ENCODE measurements at places on chromosomes 11 and 22. TPM values are rescaled to one million over a fixed set of nuclear protein-coding genes. Genes with fewer than 3 reads are reported as not detected.

DNA sequence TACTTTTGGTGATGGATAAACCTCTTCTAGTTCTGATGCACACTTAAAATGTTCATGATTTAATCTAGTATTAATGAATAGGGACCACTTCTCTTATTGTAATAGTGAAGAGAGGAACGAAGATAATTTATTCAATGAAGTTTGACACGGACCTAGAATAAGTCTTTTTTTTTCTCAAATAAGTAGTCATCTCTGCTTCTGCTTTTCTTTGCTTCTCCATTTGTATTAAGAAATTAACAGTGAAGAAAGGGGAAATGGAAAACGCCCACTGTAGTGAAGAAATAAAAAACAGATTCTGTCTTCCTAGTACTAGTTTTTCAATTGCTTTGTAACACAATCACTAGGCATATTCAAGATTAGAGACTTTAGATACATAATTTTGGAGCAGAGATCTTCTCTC lies 73.0 kb downstream of the CD44 start:
- H3K4me3 ChIP-seq = no peak overlapping the region
- peaks cover 76% of the 10 kb centered on the region for H3K36me3 ChIP-seq
- H3K27ac ChIP-seq = peak overlapping the region; percentile 94
- H3K27me3 ChIP-seq = no peaks in the 10 kb centered on the region
- H3K4me1 ChIP-seq = peaks cover 6% of the 10 kb centered on the region

- no peak overlapping the region for H3K4me3 ChIP-seq
- DNase-seq = no peak
- no peak overlapping the region for H3K27ac ChIP-seq
- H3K27me3 ChIP-seq = no peaks in the 10 kb centered on the region
- H3K4me1 ChIP-seq = peaks cover 4% of the 10 kb centered on the region
- no peaks in the 10 kb centered on the region for H3K36me3 ChIP-seq
Observed at GRCh38 chr11:13220148-13220547, 57.4 kb upstream of the BMAL1 start.

DNA sequence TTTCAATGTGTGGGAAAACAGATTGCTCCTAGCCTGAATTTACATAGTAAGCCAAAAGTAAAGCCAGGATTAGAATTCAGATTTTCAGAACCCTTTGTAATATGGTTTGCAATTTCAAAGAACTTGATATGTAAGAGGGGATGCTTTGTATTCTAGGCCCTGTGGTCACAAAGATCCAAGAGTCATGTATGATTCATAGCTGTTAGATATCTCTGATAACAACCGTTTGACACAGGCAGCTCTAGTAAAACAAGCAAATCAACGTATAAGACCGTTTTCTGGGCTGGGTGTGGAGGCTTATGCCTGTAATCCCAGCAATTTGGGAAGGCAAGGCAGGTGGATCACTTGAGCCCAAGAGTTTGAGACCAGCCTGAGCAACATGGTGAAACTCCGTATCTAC lies 79.6 kb downstream of the EMSY start:
- H3K4me1 ChIP-seq = no peaks in the 10 kb centered on the region
- no peak overlapping the region for H3K27ac ChIP-seq
- H3K36me3 ChIP-seq = no peaks in the 10 kb centered on the region
- no peaks in the 10 kb centered on the region for H3K27me3 ChIP-seq

- H3K36me3 ChIP-seq = no peaks in the 10 kb centered on the region
- H3K4me1 ChIP-seq = no peaks in the 10 kb centered on the region
- no peaks in the 10 kb centered on the region for H3K27me3 ChIP-seq
- no peak overlapping the region for H3K27ac ChIP-seq
- H3K4me3 ChIP-seq = no peak overlapping the region
Observed at GRCh38 chr11:29483831-29484230, 533.0 kb downstream of the KCNA4 start.

GRCh38 chr11:14967581-14968243 lies 4.4 kb downstream of the CALCA start:
- H3K36me3 ChIP-seq = no peaks in the 10 kb centered on the region
- DNase-seq = no peak
- no peak overlapping the region for H3K27ac ChIP-seq
- peaks cover 28% of the 10 kb centered on the region for H3K27me3 ChIP-seq
- H3K4me3 ChIP-seq = no peak overlapping the region

DNA sequence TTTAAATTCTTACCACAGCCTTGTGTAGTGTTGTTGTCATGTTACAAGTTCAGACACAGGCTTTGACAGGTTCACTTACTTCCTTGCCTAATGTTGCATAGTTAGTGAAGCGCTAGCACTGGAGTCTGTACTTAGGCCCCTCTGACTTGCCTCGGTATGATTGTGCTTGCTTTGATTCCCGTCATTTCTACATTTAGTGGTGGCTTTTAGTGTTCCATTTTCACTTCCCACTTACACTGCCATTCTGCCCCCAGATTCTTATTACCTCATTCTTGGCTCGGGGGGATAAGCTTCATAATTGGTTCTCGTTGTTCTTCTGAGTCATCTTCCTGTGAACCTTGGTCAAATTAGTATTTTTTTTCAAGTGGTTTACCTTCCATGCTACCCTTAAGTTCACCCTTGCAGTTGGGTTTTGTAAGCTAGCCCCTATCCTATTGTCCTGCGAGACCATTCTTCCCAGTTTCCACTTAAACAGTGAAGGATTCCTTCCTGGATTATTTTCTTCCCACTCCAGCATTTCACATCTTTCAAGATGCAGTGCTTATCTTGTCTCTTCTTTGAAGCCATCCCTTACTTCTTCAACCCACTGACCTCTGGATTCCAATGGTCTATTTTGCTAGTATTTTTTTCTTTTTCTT lies 68.7 kb downstream of the DDX10 start:
- H3K4me1 ChIP-seq = peaks cover 12% of the 10 kb centered on the region
- no peak for DNase-seq
- no peak overlapping the region for H3K4me3 ChIP-seq

DNA sequence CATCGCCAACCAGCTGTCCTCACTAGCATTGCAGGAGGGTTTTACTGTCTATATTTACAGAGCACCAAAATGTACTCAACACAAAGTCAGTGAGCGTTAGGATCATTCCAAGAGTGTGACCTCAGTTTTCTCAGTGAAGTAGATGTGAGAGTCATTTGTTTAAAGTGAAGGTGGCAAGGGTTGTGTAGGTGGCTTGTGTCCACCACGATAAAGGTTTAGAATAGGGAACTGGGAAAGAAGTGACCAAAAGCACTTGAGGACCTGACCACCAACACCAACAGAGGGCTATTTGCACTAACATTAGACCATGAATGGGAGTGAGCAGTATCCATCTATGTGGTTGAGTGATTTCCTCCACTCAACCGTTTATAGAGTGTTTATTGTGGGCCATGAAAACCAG lies 152.5 kb upstream of the POU2AF2 start:
- DNase-seq = no peak
- H3K4me3 ChIP-seq = no peak overlapping the region
- H3K4me1 ChIP-seq = no peaks in the 10 kb centered on the region
- no peaks in the 10 kb centered on the region for H3K36me3 ChIP-seq
- H3K27me3 ChIP-seq = no peaks in the 10 kb centered on the region
- no peak overlapping the region for H3K27ac ChIP-seq

GRCh38 chr11:55106391-55106790 lies 155.6 kb upstream of the TRIM48 start:
- no peaks in the 10 kb centered on the region for H3K4me1 ChIP-seq
- no peaks in the 10 kb centered on the region for H3K36me3 ChIP-seq
- no peaks in the 10 kb centered on the region for H3K27me3 ChIP-seq
- no peak overlapping the region for H3K4me3 ChIP-seq
- DNase-seq = no peak
- no peak overlapping the region for H3K27ac ChIP-seq

- peaks cover 73% of the 10 kb centered on the region for H3K36me3 ChIP-seq
- no peaks in the 10 kb centered on the region for H3K27me3 ChIP-seq
- DNase-seq = no peak
- no peak overlapping the region for H3K27ac ChIP-seq
Observed at GRCh38 chr11:121572571-121573059, 119.8 kb upstream of the SORL1-AS1 start.

- no peak for DNase-seq
- H3K27ac ChIP-seq = no peak overlapping the region
- H3K4me1 ChIP-seq = peaks cover 6% of the 10 kb centered on the region
- H3K27me3 ChIP-seq = peaks cover 48% of the 10 kb centered on the region
- H3K4me3 ChIP-seq = no peak overlapping the region
Observed at GRCh38 chr22:45010532-45010900, 711 bp upstream of the PHF21B start.

DNA sequence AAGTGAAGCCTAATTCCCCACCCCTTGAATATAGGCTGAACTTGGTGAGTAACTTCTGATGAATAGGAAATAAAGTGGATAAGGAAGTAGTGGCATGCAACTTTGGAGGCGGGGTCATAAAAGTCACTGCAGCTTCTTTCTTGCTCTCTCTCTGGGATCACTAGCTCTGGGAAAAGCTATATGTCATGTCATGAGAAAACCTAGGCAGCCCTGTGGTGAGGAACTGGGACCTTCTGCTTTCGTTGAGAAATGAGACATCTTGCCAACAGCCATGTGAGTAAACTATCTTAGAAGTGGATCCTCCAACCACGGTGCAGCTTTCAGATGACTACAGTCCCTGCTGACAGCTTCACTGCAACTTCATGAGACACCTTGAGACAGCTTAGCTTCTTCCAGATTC lies 15.7 kb downstream of the ZNF214 start:
- H3K4me1 ChIP-seq = no peaks in the 10 kb centered on the region
- H3K4me3 ChIP-seq = no peak overlapping the region
- no peak overlapping the region for H3K27ac ChIP-seq
- no peak for DNase-seq
- no peaks in the 10 kb centered on the region for H3K36me3 ChIP-seq
- H3K27me3 ChIP-seq = no peaks in the 10 kb centered on the region

GRCh38 chr11:47359586-47359985 lies 7.1 kb upstream of the MYBPC3 start:
- peak overlapping the region; percentile 43 for H3K27ac ChIP-seq
- peaks cover 64% of the 10 kb centered on the region for H3K4me1 ChIP-seq
- H3K36me3 ChIP-seq = no peaks in the 10 kb centered on the region

- H3K27me3 ChIP-seq = peaks cover 5% of the 10 kb centered on the region
- no peak overlapping the region for H3K27ac ChIP-seq
- DNase-seq = peak; percentile 73
Observed at GRCh38 chr11:120710354-120711131, 199.0 kb downstream of the GRIK4 start.

DNA sequence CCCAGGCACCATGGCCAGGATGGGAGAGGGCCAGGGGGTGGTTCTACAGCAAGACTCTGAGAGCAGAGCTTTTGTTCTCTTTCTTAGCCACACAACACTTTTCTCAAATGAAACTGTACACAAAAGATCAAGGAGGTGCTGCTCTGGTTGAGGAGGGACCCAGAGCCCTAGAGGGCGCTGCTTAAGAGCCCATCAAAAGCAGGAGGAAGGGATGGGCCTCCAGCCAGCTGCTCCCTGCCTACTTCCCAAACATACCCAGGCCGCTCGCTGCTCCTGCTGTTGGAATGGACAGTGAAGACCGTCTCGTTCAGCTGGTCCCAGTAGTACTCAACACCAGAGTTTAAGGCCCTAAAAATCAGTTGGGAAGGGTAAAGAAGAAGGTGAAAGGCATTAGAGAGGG lies 18.4 kb upstream of the CHRM4 start:
- no peak for DNase-seq
- no peak overlapping the region for H3K4me3 ChIP-seq
- H3K36me3 ChIP-seq = no peaks in the 10 kb centered on the region
- H3K27ac ChIP-seq = no peak overlapping the region
- no peaks in the 10 kb centered on the region for H3K27me3 ChIP-seq

DNA sequence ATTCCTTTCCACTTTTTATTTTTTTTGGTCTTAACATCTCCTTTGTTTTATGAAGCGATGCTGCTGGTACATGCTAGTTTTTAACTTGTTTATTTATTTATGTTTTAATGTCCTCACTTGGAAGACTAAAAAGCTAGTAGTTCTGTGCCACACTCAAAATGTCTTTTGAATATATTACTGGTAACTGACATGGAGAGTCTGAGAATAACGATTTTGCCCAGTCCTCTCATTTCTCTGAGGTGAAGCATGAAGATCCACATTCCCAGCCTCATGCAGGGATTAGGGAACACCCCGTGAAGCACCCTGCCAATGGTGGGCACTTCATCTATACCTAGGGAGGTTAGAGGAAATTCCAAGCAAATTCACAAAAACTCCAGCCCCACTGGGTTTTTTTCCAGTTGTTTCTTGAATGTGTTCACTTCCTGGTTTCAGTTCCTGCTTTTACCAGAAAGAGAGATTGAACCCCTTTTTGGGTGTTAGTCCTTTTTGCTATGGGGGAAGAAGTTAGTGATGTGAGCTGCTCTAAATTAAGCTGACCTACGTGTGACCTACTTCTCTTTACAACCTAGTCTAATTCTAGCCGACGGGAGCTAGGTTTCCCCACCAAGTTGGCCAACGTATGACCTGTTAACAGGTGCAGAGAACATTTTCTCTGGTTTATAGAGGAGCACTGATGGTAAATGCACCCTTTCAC lies 106.1 kb downstream of the SLC1A2 start:
- no peak for DNase-seq
- H3K27ac ChIP-seq = no peak overlapping the region
- no peaks in the 10 kb centered on the region for H3K36me3 ChIP-seq
- H3K27me3 ChIP-seq = no peaks in the 10 kb centered on the region
- peaks cover 37% of the 10 kb centered on the region for H3K4me1 ChIP-seq

DNA sequence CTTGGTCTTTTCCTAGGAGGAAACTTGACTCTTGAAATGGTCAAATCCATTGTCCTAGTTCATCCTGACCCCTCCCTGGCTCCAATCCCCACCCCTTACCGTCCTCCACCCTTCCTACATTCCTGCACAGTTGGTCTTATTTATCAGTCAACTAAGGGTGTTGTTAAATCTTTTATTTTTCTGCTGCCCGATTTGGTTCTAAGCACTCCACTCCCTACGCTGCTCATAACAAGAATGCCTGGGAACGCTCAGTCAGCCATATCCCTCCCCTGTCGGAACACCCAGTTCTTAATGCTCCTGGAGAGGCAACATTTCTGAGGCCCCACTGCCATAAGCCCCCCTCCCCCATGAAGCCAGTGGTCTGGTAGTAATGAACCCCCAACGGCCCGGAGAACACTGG lies 9.7 kb downstream of the EHF start:
- H3K27me3 ChIP-seq = no peaks in the 10 kb centered on the region
- no peak overlapping the region for H3K27ac ChIP-seq
- no peak overlapping the region for H3K4me3 ChIP-seq
- no peaks in the 10 kb centered on the region for H3K36me3 ChIP-seq
- no peaks in the 10 kb centered on the region for H3K4me1 ChIP-seq
- DNase-seq = no peak

- H3K4me3 ChIP-seq = no peak overlapping the region
- peak; percentile 76 for DNase-seq
- peaks cover 13% of the 10 kb centered on the region for H3K36me3 ChIP-seq
- no peaks in the 10 kb centered on the region for H3K4me1 ChIP-seq
- no peak overlapping the region for H3K27ac ChIP-seq
Observed at GRCh38 chr22:20591660-20592310, 84.4 kb downstream of the MED15 start.

- no peaks in the 10 kb centered on the region for H3K36me3 ChIP-seq
- peaks cover 61% of the 10 kb centered on the region for H3K4me1 ChIP-seq
- no peak for DNase-seq
Observed at GRCh38 chr11:69048031-69048693, 570 bp upstream of the TPCN2 start.

The OR5A1 gene
- not detected for total RNA-seq

The POU2AF3 gene
- total RNA-seq = 2.7 TPM

The MYO18B gene
- 0.26 TPM for total RNA-seq

The ZNF214 gene
- total RNA-seq = 2.0 TPM

The SBF1 gene
- 69.9 TPM for total RNA-seq

The FXYD6 gene
- 41.4 TPM for total RNA-seq

The HEPN1 gene
- not detected for total RNA-seq

The LMO2 gene
- total RNA-seq = 42.0 TPM

The MOGAT2 gene
- total RNA-seq = not detected

The TRIM77 gene
- total RNA-seq = not detected

The FAM83F gene
- 0.64 TPM for total RNA-seq

The CCDC87 gene
- total RNA-seq = 0.44 TPM
